ENCODE measurements at places on chromosomes 7 and 10. TPM values are rescaled to one million over a fixed set of nuclear protein-coding genes. Genes with fewer than 3 reads are reported as not detected.

DNA sequence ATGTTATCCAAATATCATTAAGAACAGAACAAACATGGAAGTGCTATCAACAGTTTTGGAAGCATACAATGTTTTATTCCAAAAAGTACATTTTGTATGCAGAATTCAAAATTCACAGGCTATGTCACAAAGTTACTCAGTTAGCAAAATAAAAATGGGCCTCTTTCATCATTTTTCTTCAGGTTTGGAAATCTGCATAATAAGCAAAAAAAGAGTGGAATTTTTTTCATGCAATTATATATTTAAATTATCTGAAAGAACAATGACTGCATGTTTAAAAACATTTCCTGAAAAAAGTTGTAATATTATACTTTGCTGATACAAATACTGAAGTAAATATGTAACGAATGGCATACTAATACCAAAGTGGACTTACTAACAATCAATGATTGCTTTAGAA lies 161.2 kb upstream of the MBL2 start:
- no peak for DNase-seq

Gene HHEX
- not detected for total RNA-seq

Gene COL26A1
- 66.2 TPM for total RNA-seq

Gene SNCG
- 431 TPM for total RNA-seq
